ENCODE measurements at places on chromosomes 13 and 19.
A peak's percentile ranks its signal among the peaks of the same experiment; 100 is the strongest.

- no peak for DNase-seq
Observed at GRCh38 chr13:42355092-42355485, 83.1 kb downstream of the AKAP11 start.

DNA sequence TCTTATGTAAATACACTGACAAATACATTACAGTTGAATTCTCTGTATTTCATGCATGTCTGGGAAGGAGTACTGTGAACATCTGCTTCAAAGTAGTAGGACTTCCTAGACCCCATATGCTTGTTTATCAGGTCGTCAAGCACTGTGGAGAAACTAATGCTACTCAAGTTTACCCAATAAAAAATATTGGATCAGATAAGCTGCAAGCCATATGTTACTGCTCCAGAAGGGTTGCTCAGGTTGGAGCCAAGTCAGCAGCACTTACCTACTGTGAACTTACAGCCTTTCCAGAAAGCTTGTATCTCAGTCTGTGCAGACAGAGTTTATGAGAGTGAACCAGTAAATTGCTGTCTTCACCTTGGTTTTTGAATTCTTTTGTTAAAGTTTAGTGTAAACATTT lies 36.2 kb downstream of the SLAIN1 start:
- DNase-seq, result no peak

GRCh38 chr13:42320375-42320787 lies 48.4 kb downstream of the AKAP11 start:
- no peak for DNase-seq

GRCh38 chr13:37288057-37288720 lies 182.7 kb upstream of the CSNK1A1L start:
- no peak for DNase-seq

- DNase-seq, result no peak
Observed at GRCh38 chr19:9903336-9903735, 33.0 kb downstream of the OLFM2 start.

GRCh38 chr19:51166846-51167490 lies 24.9 kb downstream of the SIGLEC7 start:
- peak; percentile 2 for DNase-seq

DNA sequence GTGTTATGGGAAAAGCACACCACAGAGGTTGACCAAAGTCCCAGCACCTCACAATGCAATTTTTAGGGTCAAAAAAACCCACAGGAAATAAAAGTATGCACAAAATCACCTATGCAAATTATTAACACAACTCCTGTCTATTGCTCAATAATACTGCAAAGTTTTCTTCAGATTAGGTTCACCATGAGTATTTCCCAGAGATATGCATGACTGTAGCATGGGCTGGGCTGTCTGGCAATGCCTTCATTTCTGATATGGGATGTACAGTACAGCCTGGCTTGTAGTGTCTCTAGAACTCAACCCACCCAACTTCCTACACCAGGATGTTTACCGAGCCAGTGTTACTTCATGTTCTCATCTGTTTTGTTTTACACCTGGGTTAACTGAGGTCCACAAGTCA lies 698.7 kb upstream of the ARGLU1 start:
- no peak for DNase-seq

- DNase-seq, result no peak
Observed at GRCh38 chr13:43136920-43137575, 113.7 kb downstream of the DNAJC15 start.

GRCh38 chr19:12513531-12514061 lies 29.0 kb upstream of the ZNF709 start:
- DNase-seq, result peak; percentile 37

DNA sequence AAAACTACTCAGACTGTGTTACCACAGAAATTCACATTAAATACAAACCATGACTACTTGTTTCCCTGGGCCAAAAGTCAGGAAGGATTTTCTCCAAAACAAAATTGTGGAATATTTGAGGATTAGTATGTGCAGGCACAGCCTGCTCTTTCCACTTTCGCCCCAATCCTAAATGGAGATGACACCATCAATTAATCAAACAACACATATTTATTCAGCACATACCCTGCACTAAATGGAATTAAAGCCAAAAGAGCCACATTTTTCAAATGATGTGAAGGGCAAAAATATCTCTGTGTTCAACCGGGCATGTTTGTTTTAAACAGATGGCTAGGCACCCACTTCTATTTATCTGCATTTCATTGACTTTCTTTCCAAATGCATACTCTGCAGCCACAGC lies 523.1 kb downstream of the DCT start:
- DNase-seq, result no peak

- no peak for DNase-seq
Observed at GRCh38 chr13:18628428-18628827, 553.2 kb downstream of the TUBA3C start.

GRCh38 chr19:42176990-42177685 lies 40.3 kb downstream of the DEDD2 start:
- DNase-seq, result peak; percentile 60

GRCh38 chr13:59790626-59791025 lies 373.1 kb downstream of the DIAPH3 start:
- no peak for DNase-seq

- no peak for DNase-seq
Observed at GRCh38 chr19:13460045-13460444, 46.2 kb downstream of the CACNA1A start.

- DNase-seq, result no peak
Observed at GRCh38 chr19:51224163-51224641, 678 bp upstream of the CD33 start.

GRCh38 chr19:52566121-52566520 lies 4.0 kb upstream of the ZNF701 start:
- no peak for DNase-seq

Measured in hippocampal formation (tissue), 2 donors.